ENCODE measurements at places on chromosomes 12 and 14. TPM values are rescaled to one million over a fixed set of nuclear protein-coding genes. Genes with fewer than 3 reads are reported as not detected.

PDE3A gene
- 75.8 TPM for total RNA-seq

- no peak for DNase-seq
- no peaks in the 10 kb centered on the region for H3K4me1 ChIP-seq
- no peak overlapping the region for H3K27ac ChIP-seq
- no peaks in the 10 kb centered on the region for H3K36me3 ChIP-seq
- H3K4me3 ChIP-seq, result no peak overlapping the region
Measured at GRCh38 chr12:68957273-68957672, 24.3 kb upstream of the CPM start.

- no peak overlapping the region for H3K4me3 ChIP-seq
- no peaks in the 10 kb centered on the region for H3K4me1 ChIP-seq
- DNase-seq, result no peak
Measured at GRCh38 chr12:57119294-57120085, 8.3 kb upstream of the STAT6 start.

GRCh38 chr12:27340971-27341370, 8.3 kb downstream of the BMAL2 start:
- no peaks in the 10 kb centered on the region for H3K4me1 ChIP-seq
- no peak overlapping the region for H3K4me3 ChIP-seq
- DNase-seq, result no peak
- H3K27ac ChIP-seq, result no peak overlapping the region
- no peaks in the 10 kb centered on the region for H3K27me3 ChIP-seq
